Thoracic aorta (tissue), 2 donors: ENCODE measurements at places on chromosomes 6 and 20.

- DNase-seq: no peak
These were observed 108.2 kb downstream of the NRN1 start for GRCh38 chr6:5898563-5898962.

- DNase-seq: no peak
These were observed 101.8 kb upstream of the NHSL1 start for GRCh38 chr6:138601128-138601527.

DNA sequence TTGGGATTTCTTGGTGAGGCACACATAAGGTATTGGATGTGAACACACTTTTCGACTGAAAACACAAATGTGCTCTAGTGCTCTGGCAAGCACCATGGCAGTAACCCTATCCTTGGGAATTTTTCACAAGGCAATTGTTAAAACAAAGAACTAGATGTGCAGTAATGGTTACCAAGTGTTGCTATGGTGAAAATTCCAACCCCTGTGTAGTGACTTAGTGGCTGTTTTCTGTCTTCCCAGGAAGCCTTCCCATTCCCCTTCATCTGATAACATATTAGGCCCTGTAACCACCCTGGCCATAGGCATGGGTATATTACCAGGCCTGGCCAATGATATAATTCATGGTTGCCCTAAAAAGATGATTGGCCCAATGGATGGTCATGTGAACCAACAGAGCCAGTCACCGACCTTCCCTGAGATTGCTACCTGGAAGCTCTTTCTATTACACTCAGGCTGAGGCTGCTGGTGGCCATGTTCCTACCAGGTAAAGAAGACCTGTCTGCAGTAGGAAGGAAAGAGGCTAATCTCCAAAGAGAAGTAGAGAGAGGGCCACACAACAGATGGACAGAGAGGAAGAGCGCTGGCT, 4.1 kb downstream of the C20orf202 start:
- no peak for DNase-seq

DNA sequence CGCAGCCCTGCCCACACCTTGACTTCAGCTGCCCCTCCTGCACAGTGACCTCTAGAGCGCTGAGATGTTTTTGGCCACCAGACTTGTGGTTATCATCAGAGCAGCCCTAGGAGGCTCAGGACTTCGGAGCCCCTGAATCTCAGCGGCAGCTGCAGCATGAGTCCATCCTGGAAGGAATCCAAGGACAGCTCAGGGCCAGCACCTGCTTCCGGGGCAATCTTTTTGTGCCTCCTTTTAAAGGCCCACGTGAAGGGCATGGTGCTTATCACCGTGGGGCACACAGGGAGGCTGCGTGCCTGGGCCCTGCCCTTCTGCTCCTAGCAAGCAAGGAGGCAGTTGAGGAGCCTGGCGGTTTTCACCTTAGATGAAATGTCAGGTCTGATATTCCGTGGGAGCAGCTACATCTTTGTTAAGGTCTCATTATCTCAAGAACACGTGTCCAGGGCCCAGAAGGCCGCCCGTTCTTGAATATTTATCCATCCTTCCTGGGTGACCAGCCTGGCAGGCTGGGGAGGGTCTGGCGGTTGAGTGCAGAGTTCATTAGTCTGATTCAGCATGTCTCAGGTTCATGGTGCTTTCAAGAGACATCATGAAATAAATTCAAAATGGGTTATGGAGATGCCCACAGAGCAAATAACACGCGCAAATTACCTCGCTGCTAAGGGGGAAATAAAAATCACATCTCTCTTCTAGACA, 392.4 kb downstream of the TAF4 start:
- DNase-seq: no peak

DNA sequence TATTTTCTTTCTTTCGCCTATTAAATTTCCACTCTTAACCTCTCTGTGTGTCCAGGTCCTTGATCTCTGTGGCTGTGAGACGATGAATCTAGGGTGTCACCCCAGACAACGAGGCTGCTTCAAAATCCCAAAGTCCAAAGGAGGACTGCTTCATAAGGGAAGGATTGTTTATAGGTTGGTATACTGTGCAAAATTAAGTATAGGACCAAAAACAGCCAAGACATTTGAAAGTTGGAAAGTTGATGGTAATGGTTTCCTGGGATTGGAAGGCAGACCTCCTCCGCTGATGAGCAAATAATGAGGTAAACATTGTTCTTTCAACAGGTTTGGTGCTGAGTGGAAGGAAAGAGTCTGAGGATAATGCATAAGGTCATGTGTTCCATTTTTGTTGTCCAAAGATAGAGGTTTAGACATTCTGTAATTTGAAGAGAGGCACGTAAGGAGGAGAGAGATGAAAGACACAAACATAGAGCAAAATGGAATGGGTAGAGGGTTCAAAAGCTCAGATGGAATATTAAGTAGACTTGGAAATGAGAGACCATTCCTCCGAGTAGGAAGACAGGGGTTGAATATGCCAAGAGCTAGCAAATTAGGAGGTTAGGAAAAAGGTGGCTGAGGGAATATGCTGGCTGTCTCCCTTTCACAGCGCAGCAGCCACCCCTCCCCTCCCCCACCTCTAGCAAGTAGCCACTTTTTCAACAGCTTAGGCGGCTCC, 24.8 kb downstream of the ZNF311 start:
- no peak for DNase-seq

DNA sequence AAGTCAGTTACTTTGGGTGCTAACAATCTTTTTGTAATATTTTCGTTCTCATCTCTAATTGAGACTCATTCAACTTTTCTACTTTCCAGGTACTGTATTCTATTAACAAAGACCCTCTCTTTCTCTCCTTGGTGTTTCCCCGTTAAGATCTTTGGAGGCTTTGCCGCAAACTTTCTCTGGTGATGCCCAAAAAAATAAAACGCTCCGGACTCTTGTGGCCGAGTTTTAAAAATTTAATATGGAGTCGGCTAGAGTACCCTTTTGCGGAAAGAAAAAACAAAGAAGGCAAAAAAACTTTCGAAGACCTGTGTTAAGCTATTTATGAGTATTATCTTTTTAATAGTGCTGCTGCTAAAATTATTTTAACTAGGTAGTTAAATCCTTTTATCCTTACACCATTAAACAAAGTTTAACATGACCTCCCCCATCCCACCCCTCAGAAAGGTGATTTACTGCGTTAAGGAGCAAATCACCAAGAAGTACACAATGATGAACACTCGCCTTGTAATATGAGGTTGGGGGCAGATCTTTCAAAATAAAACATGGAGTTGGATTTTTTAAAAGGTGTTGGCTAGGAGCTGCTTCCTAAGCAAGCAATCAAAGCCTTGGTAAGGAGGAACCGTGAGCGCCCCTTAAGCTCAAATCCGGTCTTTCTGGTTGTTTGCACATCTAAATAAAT, 10.0 kb downstream of the SIM1 start:
- DNase-seq: no peak
